ENCODE measurements at places on chromosomes 11 and 22.

DNA sequence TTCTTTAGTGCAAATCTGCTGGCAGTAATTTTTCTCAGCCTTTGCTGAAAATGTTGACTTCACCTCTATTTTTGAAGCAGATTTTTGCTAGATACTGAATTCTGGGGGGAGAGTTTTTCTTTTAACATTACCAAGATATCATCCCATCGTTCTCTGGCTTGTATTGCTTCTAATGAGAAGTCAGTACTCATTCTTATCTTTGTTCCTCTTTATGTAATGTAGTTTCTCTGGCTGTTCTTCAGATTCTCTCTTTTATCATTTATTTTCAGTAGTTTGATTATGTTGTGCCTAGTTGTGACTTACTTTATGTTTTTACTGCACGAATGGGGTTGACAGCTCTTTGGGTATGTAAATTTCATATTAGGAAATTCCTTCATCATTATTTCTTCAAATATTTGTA lies 318.7 kb upstream of the PITPNB start:
- no peak for DNase-seq

GRCh38 chr11:60065801-60066200 lies 9.3 kb downstream of the MS4A3 start:
- no peak for DNase-seq

DNA sequence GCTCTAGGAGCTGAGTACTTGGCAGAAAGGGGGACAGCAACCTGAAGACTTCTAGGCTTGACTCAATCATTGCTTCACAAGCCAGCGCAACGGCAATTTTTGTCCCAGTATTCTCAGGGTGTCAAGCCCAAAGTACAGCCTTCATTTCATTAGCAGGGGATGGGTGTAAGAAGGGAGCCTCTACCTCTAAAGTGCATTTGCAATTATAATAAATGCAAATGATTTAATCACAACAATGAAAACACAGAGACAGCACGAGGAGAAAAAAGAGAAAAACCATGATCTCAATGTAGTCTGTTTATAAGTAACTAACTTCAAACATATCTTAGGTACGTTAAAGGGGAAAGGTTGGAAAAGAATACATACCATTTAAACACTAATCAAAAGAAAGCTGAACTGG lies 34.7 kb downstream of the ZBTB44 start:
- no peak for DNase-seq

DNA sequence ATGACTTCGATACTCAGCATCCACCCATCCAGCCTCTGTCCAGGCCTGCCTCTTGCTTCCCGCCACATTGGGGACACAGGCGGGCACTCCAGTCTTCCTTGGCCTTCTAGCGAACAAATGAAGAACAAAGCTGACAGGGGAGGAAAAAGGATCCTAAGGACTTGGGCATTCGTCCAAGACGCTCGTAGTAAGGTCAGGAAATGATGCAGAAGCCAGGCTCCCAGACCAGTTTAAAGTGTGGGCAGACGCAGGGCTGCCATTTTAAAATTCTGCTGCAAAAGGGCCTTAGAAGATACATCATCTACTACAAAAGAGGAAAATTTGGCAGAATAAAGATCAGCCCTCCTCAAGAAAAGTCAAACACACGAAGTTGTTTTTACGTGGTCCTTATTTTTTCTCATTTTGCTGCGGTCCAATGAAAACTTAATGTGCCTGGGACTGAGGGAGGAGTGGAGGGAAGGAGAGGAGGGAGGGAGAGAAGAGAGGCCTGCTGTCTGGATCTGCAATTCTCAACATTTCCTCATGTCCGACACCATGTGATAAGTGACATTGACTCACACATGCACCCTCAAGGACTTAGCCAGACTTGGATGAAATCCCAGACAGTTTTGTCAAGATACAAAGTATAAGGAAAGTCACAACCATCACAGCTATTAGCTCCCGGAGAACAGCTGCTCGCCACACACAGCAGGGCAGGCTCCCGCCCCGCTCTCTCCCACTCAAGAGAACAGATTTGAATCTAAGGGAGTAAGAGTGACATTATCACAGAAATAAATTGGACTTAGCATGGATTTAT lies 5.7 kb downstream of the DNAL4 start:
- no peak for DNase-seq

DNA sequence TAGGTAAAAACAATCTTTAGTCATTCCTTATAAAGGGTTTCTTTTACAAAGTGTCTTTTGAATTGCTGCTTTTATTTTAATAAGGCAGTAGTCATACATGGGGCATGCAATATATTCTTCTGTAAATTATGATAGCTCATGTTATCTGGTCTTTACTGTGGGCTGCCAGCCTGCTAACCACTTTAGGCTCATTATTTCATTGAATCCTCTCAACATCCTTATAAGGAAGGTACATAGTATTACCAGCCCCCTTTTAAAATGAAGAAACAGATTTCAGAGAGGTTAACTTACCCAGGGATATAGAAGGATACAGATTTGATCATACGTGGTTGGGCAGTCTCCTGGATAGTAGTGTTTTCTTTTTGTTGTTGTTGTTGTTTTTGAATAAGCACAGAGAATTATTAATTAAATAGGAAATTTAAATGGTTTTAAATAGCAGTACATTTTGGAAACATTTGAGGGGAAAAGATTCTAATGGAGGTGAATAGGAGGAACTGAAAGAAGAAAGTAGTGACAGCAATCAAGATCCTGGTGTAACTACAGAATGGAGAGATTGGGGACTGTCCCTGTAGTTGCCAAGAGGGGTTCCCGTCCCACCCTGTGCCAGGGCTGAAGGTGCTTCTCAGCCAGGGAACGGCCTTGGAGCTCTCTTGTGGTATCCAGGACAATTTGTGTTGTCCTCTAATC lies 21.0 kb downstream of the SPECC1L start:
- no peak for DNase-seq

- no peak for DNase-seq
Measured at GRCh38 chr22:26570864-26571525, 18.9 kb downstream of the TPST2 start.

DNA sequence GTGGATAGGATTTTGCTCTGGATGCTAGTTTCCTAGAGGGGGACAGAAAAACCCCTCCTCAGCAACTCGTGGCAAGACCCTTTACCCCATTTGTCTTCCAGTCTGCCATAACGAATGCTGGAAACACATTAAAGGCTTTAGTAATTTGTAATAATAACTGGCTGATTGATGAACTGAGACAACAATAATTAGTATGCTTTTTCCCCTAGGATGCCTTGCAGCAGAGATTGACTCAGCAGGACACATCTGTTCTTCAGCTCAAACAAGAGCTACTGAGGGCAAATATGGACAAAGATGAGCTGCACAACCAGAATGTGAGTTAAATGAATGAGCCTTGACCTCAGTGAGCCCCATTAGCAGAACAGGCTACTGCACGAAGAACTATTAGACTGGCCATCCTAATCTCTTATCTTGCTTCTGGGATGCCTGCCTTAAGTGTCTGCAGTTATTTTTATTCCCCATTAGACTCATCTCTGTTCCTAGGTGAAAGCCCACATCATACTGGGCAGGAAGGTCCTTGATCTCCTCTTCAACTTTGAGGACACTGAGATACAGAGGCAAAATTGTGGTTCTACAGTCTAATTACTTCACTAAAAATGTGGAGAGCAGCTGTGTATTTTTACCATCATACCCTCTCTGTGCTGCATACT lies 32.9 kb upstream of the DLAT start:
- no peak for DNase-seq

GRCh38 chr11:123202155-123203151 lies 7.4 kb upstream of the CLMP start:
- peak; percentile 67 for DNase-seq

GRCh38 chr22:20113551-20114310 lies 2.2 kb upstream of the RANBP1 start:
- DNase-seq, result no peak

- DNase-seq, result no peak
Measured at GRCh38 chr11:71208011-71208774, 44.2 kb downstream of the SHANK2 start.

All from retina (tissue), 1 donor.